ENCODE measurements at places on chromosomes 2 and 18. TPM values are rescaled to one million over a fixed set of nuclear protein-coding genes. Genes with fewer than 3 reads are reported as not detected.

SERPINE2 gene
- 36.3 TPM for total RNA-seq

ERBB4 gene
- 75.0 TPM for total RNA-seq

FHOD3 gene
- 46.9 TPM for total RNA-seq

DNA sequence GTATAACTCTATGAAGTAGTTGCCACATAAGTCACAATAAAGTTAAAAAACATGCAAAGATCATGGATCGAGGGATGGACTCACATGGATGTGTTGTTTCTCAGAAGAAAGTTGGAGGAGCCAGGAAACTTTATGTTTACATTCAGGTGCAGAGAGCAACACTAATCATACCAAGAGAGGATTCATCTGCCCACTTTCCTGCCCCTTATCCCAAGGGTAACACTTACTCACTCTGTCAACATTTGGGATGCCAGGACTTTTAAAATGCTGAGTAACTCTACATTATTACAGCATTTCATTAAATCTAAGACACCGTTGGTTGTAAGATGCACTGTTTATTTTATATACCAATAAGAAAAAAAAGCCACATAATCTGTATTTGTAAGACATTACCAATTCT, 170.4 kb downstream of the KCNE4 start:
- no peak for DNase-seq

- DNase-seq = no peak
These were observed 164.4 kb downstream of the AFF3 start for GRCh38 chr2:99977966-99978365.

DNA sequence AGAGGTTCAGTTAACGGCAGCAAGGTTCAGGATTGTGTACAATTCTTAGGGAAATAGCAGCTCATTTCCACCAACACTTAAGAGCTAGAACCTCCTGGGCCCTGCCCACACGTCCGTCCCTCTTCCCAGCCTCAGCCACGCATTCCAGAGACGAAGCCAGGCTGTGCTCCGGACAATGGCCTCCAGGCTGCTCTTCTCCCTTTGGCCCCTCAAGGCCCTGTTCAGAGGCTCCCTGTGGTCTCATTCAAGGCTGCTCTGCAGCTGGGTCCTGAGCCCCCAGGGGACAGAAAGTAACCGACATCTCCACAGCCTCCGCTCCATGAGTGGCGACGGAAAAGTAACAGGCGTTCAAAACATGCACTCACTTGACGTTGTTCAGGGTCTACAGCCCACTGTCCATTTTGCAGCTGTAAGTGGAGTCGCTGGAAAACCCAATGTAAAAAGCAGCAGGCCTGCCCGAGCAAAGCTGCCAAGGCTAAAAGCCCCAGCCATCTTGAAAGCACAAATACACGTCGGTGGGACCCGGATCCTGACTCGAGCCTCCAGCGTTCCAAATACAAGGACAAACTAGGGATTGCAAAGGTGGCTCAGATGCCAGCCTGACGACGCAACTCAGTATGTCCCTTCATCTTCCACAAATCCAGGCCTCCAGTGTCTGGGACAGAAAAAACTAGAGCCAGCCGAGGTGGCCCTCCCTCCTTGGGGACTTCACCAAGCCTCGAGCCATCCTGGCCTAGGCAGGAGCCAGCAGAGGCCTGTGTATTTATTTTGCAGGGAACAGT, 76.9 kb downstream of the NDUFA10 start:
- no peak for DNase-seq

- DNase-seq = no peak
These were observed 79.1 kb upstream of the ETAA1 start for GRCh38 chr2:67318031-67318430.

DNA sequence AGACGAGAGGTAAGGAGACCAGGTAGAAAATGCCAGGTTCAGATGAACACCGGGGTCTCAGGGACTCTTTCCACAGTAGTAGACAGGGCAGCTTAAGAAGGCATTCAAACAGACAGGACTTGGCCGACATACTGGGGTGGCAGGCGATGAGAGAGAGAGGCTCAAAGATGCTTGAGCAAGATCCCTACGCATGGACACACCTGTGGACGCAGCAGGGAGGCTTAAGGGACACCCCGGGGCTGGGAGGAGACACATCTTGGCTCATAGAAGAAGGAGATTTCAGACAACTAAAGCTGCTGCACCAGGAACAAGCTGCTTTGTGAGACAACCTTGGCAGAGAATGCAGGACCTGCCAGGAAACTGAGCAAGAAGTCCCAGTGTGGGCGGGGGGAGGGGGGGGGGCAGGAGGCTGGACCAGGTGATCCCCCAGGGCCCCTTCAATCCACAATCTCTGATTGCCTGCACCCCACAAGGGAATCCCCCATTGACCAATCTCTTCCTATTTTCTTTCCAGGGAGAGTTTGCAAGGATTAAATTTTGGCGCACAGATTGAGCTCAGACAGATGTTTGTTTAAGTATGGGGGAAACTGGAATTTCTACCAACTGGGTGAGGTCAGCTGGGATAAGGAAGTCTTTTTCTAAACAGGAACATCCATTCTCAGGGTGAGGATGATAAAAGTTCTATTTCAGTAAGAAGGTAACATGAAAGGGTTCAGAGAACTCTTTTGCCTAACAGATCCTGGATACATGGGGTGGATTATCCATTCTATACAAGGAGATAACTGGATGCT, 400.7 kb downstream of the NBAS start:
- DNase-seq = no peak

DNA sequence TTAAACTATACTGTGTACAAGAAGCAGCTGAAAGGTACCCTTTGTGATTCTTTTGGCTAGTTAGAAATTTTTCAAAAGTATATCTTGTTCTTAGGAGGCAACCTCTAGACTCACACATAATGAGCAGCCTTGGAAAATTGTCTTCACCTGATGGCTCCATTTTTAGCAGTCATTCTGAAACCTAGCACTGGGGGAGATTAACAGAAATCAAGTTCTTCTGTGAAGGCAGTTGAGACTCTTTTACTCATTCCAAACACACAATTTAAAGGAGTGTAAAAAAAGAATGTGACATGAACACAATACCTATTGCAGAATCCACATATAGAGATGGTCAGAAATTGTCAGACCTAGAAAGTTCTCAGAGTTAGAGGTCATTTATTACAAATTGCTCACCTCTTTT, 197.7 kb downstream of the UBE2E3 start:
- DNase-seq = no peak

GRCh38 chr18:36352384-36352783, 54.9 kb downstream of the FHOD3 start:
- DNase-seq = no peak

- no peak for DNase-seq
These were observed 23.3 kb downstream of the PLEK start for GRCh38 chr2:68388358-68388757.

GRCh38 chr2:80896576-80896975, 592.0 kb upstream of the LRRTM1 start:
- no peak for DNase-seq

- DNase-seq = no peak
These were observed 23.1 kb upstream of the FAHD2A start for GRCh38 chr2:95379371-95379831.

GRCh38 chr2:55718165-55719008, 24.7 kb upstream of the PNPT1 start:
- DNase-seq = peak; percentile 43

DNA sequence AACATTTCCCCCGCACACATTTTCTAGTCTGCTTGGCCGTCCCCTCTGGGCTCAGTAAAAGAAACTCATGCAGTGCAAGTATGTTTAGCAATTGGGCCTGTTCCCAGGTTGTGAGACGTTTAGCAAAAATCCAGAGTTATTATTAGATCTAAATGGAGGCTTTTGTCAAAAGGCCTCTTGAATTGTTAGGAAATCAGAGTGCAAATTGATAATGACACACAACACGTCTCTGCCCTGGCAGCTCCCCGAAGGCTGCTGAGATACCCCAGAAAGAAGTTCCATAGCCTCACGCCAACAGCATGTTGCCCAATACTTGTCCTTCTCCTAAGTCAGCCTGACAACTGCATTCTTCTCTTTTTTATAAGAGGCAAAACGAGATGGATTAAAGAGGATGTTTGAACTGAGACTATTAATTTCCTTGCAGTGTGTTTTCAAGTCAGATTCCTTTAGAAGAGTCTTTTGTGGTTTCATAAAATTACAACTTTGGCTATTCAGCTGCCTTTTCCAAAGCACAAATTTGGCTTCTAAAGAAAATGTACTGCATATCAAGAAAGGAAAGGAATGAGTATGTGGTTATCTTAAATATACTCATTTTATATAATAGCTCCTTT, 202.2 kb downstream of the TRIB2 start:
- DNase-seq = peak; percentile 24

DNA sequence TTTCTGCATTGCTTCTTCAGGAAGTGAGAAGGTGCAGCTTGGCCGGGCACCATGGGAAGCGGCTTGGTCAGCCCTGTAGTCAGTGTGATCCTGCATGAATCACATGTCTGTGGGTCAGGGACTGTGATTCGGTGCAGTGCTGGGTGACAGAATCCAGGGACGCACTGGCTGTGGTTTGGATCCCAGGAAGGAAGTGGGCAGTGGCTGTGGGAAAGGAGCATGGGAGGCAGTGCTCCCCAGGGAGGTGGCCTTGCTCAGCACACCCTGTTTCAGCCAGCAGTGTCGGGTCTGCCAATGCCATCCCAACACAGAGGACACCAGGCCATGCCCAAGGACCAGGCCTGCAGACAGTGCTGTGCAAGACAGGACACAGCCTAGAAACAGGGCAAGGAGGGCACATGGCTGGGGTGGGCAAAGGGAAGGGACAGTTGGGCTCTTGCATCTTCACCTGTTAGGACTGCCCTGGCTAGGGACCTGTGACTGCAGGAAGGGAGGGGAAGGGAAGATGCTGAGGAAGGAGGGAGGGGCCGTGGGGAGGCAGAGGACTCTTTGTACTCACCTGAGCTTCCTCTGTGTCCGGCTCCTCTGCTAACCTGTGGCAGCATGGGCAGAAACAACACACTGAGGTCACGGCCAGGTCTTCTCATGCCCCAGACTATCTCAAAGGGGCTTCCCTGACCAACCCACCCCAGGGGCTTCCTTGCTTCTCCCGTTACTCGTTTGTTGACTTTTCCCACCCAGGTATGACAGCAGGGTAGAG, 37.2 kb upstream of the DNMT3A start:
- no peak for DNase-seq

GRCh38 chr18:48306838-48307237, 102.3 kb downstream of the ZBTB7C start:
- no peak for DNase-seq

DNA sequence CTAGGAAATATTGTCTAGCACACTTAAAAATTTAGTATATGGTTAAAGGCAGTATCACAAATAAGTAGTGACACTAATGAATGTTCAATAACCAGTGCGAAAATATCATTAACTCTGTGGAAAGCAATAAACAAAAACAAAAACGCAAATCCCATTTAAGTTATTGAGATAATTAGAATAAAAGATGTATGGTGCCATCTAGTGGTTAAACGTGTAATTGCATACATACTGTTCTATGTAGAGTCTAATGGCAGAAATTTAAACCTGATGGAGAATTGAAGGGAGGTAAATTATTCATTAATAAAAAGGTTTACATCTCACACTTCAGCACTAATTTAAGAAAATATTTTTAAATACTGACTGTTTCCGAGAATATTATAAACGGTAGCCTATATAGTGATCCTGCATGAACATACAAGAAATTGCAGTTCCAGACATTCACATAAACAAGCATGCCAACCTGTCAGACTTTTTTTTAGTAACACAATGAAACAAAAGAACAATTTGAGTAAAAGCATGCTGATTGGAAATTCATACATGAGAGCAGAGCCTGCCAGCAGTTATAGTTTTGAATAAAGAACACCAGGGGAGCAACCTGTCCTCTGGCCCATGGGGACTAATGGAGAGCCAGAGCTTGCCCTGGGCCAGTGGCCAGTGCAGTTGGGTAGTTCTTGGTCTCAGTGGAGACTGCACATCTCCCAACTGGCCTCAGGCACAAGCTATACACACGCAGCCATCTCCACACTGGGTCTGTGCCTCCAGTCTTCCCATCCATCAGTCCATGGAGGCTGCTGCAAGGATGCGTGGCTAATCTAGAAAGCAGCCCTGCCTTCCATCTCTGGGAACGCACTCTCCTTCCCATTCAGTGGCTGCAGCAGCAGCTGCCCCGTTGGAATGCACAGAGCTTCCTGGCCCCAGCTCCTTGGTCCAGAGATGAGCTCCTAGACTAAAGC, 28.0 kb downstream of the GCG start:
- DNase-seq = peak; percentile 13

DNA sequence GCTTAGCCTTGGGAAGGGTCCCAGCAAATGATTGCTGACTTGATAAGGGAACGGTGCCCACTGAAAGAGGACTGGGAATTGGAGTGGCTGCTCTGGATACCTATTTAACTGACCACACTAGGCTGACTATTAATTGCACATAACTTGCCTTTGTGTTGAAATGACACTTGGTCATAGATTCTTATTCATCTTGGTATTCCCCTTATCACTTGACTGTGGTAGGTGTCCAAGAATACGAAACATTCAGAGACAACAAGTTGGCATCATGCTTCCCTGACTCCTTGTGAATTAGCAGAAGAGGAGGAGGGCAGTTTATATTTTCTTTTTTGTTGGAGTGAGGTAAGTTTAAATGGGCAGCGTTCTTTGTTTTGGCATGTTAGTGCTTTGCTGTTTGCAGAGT, 13.4 kb downstream of the FMNL2 start:
- no peak for DNase-seq

DNA sequence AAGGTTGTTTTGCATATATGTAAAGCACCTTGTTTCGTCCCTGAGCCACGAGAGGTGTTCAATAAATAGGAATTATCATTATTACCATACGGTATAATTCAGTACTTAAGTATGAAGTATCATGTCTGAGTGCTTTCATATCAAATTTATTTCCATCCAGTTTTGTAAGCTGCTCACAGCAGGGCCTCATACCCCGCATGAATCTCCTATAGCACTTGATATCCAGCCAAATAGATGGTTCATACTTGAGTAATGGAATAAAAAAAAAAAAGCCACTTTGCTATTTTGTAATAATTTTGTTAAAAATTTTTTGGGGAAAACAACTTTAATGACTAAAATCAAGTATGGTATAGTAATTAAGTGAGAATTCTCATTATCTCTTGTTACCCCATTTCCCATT, 160.8 kb upstream of the NOSTRIN start:
- no peak for DNase-seq

DNA sequence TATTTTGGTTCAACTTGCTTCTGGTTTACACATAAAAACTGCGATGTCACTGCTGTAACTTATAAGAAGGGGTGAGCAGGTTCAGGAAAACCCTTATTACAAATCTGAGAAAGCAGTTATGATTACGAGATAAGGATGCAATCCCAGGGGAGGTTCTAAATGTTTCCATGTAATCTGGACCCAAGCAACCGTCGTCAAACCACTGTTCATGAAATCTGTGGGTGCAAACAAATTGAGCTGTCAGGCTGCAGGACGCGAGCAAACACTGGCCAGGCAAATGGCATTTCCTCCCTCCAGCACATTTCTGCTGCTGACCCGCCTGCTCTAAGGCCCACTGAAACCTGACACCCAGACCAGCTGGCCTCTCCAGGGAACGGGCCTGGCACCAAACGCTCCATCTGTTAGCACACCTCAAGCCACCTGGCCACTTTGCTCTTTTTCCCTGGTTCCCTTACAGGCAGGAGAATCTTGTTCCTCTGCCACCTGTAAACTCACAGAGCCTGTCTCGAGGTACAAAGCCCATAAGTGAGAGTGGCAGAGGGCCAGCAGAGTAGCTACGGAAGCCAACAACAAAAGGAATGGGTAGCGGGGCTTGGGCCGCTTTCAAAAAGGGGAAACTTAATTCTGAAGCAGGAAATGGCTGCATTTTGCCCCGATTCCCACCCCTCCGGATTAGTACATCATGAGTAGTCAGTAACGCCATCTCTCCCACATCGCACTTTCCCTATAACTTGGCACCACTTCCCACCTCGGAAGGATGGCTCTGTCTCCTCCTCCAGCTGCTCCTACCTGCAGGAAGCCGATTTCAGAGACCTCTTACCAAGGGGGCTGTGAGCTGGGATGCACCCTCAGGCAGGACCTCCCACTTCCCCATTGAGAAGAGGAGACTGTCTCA, 26.5 kb downstream of the CRACDL start:
- no peak for DNase-seq
